ENCODE measurements at places on chromosomes 4 and X.

DNA sequence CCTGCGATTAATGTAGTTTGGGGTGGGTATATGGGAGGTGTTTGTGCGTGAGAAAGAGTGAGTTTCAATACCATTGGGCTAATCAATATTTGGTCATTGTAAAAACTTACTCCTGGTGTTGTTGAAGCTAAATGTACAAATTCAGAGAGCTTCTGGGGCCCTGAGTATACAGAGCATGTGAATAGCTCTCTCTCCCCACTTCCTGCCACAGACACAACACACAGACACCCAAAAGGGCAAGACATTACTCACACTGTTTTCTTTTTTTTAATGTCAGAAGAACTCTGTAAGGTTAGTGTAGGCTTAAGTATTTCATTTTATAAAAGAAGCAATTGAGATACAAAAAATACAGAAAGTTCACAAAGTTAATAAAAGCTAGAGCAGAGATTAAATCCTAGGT, 151.3 kb upstream of the KCNIP4 start:
- DNase-seq = no peak

DNA sequence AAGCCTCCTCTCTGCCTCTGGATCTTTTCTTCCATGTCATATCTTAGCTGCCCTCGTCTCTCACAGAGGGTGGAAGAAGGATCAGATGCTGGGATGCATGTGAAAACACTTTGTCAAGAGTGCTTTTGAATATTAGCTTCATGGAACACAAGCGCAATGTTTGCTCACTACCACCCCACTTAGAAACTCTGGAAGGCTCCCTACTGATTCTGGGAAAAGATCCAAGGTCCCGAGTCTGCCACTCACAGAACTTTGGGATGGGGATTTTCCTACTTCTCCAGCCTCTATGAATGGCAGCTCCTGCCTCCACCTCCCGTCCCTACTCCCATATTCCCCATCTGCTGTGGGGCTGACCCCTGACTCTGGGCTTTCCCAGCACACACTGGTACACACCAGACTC, 40.2 kb upstream of the CRMP1 start:
- DNase-seq = no peak

- DNase-seq = no peak
These were observed 114.5 kb downstream of the GATB start for GRCh38 chr4:151646322-151646721.

DNA sequence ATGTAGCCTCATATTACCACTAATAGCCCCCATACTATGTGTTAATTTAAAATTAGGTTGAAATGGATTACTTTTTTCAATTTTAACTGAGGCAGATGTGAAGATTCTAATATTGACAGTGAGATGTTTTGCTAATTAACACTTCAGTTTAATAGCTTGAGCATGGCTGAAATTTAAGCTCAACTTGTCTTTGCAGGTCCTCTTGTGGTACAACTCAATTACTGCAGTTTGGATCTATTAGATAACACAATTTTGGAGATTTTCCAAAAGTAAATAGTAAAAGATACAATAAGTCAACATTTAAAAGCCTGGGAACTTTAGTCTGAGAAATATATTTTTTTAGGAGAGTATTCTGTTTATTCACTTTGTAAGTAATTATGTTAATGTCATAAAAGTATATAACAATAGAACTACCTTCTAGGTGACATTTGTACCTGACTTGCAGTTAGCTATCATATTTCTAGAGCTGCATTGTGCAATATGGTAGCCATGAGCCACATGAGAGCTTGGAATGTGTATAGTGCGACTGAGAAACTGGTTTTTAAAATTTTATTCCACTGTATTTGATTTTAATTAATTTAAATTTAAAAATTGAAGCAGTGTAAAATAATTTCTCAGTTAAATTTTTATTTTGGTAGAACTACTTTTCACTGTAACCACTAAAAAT, 73.1 kb upstream of the FMR1 start:
- DNase-seq = no peak

DNA sequence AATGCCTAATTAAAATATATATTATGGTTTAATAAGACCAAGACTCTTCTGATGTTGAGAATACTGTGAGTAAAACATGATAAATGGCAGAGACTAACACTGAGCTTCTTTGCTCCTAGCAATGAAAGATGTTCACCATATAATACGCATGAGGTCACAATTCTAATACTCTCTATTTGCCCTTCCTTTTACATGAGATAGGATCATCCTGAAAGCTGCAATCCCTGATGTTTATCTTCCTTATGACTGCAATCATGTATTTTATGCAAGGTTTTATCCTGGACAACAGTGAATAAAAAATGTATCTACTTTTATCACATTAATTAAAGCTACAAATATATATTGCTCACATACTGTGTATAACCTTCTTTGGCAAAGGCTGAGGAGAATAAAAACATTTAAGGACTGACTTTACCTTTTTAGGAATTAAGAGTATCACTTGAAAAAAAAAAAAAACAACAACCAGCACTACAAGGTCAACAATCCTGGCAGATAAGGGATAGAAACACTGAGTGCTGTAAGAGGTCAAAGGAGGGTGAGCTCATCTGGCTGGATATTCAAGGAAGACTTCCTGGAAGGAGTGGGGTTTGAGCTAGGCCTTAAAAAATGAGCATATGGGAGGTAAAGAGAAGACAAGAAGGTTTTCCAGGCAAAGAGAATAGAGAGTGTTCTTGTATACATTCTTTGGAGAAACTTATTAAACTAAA, 99.9 kb downstream of the AREG start:
- no peak for DNase-seq

- DNase-seq = no peak
These were observed 156.1 kb upstream of the EOLA2 start for GRCh38 chrX:150094375-150094774.

GRCh38 chr4:183249854-183250253, 70.2 kb downstream of the CLDN22 start:
- DNase-seq = no peak
